Activated T-cell treated with anti-CD3 and anti-CD28 coated beads for 24 hours (primary cell): ENCODE measurements at places on chromosomes 16 and 17.

DNA sequence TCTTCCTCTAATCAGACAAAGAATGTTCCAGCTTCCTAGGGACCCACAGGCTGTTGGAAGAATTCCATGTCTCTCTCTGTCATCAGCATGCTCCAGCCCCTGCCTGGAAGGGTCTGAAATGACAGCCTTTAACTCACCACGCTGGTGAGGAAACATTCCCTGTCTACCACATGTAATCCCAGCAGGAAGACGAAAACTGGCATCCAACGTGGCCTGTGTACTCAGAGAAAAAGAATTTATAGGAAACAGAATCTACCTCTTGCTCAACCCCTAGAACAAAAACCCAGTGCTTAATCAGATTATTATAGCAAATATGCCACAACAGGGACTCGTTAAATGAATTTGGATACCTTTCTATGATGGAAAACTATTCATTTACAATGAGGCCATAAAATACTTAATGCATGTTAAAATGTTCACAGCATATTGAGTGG lies 147.3 kb upstream of the FOXF1 start:
- no peak for DNase-seq

GRCh38 chr16:81818568-81818896 lies 39.4 kb downstream of the PLCG2 start:
- no peak for DNase-seq

- no peak for DNase-seq
These were observed 11.0 kb downstream of the ITGAM start for GRCh38 chr16:31270795-31271194.

- no peak for DNase-seq
These were observed 331.7 kb downstream of the SOX9 start for GRCh38 chr17:72452286-72453173.

DNA sequence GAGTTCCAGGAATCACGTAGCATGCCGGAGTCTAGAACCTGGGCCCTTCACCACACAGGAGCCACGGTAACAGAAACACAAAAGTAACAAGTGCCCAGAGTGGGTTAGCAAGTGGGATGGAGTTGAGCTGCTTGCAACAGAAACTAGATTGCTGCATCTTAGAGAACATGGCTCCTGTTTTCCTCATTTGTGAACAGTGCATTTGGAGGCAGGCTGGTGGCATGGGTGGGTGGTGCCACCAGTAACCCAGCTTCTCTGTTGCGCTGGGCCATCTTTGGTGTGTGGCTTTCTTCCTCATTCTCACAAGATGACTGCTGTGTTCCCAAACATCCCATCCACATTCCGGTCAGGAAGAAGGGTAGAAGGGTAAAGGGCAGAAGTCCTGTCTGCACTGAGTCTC lies 95.5 kb downstream of the KATNIP start:
- no peak for DNase-seq

- DNase-seq = no peak
These were observed 14.7 kb upstream of the RUNDC3A start for GRCh38 chr17:44293509-44294226.

DNA sequence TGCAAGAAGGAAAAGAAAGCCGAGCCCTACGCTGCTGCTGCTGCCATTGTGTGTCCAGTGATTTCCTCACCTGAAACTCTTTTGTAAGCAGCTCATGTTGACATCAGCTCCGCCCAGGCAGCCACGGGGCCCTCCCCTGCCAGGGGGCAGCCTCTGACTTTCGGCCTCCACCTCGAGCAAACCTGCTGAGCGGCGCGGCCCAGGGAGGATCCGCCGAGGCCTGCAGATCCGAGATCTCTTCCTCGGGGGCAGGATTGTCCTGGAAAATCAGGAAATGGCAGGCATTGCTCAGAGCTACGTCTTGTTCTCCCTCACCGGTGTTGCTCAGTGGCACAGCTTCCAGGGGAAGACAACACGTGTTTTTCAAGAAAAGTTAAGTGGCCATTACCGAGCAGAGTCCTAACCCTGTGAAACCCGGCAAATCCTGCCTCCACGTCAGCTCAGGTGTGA lies 35.6 kb upstream of the ZNF750 start:
- no peak for DNase-seq

DNA sequence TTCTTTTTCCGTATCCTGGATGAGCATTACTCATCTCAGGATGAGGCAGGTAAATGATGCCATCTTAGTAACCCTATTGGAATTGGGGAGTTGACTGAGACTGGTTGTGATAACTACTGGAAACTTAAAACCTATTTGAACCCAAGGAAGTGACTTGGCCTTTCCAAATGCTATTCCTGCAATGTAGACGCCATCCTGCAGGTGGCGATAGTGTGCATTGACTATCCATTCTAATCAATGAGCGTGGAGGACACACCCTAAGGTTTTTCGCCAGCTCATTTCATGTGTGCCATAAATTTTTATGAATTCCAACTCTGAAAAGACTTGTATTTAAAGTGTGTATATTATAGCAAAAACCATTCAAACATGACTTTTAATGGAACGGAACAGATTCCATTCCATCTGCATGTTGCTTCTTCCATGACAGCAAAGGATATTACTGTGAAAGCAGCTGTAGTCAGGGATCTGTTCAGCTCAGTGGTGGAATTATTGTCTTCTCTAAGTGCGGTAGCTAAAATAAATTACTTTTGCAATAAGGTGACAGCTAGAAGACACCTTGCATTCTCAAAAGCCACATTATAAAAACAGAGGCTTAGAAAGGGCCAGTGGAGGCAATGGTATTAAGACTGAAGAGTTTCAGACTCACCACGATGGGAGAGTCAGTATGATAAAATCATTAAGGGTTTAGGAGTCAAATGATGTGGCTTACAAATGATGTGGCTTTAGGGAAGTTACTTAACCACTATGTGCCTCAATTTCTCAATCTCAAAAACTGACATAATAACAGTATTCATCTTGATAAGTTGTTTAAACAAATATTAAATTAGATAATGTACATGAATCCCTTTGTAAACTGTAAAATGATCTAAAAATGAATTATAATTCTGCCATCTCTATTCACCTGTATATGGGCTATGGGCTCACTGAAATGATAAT lies 55.5 kb downstream of the SYT17 start:
- DNase-seq = peak; percentile 16

- DNase-seq = no peak
These were observed 632.0 kb upstream of the SOX9 start for GRCh38 chr17:71488851-71489250.

DNA sequence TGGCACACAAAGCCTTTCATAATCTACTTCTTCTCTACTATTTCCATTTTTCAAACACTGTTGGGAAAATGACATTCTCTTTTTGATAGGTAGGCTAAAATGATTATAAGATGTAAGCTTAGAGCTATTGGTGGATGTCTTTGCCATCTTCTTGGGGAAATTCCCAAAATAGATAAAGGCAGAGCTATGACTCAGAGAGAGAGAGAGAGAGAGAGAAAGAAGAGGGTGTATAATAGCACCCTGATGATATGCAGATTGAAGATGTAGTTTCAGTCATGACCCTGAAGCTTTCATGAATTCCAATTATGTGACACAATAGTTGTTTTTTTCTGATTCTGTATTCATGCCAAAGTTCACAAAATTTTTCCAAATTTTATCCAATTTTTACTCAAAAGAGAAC lies 529.1 kb downstream of the HS3ST4 start:
- no peak for DNase-seq

DNA sequence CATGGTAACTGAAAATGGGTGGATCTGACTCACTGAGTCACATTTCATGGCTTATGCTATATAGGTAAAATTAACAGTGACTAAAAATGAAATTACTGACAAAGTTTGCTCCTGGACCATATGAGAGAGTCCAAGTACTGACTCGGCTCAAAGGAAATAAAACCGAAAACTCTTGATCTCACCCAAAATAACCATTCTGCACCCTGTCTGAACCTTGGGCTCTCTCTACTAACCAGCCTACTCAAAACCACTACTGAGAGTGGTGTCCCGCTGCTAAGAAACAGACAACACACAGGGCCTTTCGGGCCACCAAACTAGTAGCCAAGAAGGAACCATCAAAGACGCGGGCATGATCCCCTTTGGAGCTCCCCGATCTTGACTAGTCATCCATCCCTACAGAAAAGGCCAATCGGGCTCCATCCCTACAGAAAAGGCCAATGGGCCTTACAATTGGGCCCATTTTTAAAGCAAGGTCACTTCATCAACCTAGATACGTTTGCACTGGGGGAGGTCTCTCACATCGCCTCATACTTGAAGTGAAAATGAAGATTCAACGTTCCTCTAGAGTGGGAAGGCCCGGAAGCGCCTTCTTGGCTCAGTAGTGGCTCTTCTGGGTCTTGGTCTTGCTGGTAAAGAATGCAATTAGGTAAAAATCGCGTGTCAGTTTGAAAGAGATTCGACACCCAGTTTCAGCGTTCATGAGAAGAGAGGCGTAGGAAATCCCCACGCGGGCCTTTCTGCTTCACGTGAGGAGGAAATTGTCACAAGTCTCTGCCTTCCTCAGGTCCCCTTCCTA lies 720 bp upstream of the ZPBP2 start:
- peak; percentile 62 for DNase-seq

DNA sequence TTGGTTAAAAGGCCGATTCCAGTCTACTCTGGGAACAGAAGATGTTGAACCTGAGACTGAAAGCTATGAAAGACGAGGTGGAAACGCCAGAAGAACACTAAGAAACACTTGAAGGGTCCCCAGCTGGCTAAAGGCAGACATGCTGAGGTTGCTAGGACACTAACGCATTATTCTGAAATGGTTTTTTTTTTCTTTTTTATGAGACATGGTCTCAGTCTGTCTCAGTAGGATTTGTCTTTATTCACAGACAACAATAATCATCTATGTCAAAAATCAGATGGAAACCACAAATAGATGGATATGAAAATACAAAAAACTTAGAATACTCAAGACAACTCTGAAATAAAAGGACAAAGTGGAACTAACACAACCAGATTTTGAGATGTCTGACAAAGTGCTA lies 35.0 kb upstream of the RASD1 start:
- DNase-seq = no peak

DNA sequence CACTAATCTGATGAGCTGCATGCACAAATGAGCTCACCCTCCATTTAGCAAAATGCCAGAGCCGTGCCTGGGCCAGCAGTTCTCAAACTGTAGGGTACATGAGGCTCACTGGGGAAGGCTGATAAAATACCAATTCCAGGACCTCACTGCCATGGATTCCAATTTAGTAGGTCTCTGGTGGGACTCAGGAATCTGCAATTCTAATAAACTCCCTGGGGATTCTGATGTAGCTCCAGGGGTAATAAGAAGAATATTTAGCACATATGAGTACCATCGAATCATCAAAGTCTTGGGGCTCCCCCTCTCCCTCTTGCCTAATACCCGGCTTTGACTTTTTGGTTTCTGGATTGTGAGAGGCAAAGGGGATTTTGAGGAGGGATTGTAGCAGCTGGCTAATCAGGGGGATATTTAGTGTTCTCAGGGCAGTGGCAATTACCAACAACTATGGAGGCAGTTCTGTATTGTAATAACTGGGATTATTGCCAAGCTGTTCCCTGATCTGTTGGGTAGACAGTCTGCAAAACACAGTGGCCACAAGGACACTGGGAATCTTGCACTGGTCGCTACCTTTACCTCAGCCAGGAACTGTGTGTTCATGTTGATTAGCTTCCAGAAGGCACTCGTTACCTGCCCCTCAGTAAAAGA lies 140.4 kb downstream of the SHISA9 start:
- DNase-seq = no peak

GRCh38 chr17:56020369-56020768 lies 132.9 kb upstream of the ANKFN1 start:
- no peak for DNase-seq

- DNase-seq = peak; percentile 44
These were observed 1.7 kb downstream of the IL4R start for GRCh38 chr16:27315333-27316037.

GRCh38 chr17:7147772-7148171 lies 31.4 kb downstream of the ASGR1 start:
- DNase-seq = no peak

DNA sequence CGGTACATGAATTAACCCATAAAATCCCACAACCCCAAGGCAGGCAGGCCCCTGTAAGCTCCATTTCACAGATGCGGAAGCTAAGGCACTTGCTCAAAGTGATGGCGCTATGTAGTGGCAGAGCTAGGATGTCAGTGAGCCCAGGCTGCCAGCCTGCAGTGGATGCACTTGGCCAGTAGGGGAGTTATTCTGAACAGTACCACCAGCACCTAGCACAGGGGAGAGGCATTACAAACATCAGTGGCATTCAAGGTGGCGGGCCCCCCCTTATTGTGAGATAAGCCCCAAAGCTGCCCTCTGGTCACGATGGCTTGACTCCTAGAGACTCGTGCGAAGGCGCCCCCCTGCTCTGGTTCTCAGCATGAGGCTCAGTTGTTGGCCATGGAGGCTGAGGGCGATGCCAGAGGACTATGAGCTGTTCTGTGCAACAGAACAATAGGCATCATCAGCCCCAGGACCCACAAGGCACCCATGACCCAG lies 33.8 kb downstream of the GTF3C1 start:
- peak; percentile 5 for DNase-seq

- DNase-seq = no peak
These were observed 36.5 kb upstream of the SLC38A10 start for GRCh38 chr17:81331527-81332043.

DNA sequence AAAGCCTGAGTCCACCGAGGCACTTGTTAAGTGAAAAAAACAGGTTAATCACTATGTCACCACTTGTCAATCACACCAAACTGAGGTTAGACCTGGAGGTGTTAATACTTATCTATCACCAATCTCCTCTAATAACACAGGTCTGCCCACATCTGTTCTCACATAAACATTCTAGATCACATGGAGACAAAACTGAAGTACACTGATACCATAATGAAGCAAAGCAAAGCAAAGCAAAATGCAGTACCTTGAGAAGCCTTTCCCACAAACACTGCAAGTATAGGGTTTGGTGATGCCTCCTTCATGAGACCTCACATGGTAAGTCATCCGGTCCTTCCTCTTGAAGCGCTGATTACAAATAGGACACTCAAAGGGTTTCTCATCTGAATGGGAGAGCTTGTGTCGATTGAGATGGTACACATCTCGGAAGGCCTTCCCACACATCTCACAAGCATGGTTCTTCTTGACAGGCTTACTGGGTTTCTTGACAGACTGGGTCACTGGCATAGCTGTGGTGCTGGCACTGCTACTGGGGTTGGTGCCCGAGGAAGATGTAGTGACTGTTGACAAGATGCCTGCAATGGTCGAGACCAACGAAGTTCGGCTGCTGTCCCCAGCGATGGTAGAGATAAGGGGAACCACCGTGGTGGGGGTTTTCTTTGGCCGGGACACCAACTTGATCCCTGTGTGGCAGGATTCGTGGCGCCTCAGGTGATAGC lies 5.4 kb downstream of the VEZF1 start:
- no peak for DNase-seq

- DNase-seq = no peak
These were observed 31.7 kb downstream of the TOM1L2 start for GRCh38 chr17:17940441-17940911.

- DNase-seq = no peak
These were observed 47.9 kb downstream of the NSRP1 start for GRCh38 chr17:30164531-30164930.

DNA sequence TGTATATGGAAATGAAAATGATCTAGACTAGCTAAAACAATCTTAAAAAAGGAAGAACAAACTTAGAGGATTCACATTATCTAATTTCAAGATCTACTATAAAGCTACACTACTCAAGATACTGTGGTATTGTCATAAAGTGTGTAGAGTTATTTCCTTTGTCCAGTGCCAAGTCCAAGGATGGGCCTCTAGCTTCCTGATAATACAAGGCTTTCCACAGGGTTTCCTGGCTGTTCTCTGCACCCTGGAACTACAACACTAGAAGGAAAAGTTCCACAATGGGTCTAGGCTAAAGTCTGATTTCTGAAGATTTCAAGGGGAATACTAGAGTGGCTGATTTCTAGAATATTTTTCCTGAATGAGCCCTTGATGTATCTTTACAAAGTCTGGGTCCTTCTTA lies 34.2 kb downstream of the TBC1D3B start:
- DNase-seq = no peak
